ENCODE measurements at places on chromosomes 3 and 15.

GRCh38 chr3:70740071-70740470 lies 427.6 kb upstream of the MDFIC2 start:
- no peak for DNase-seq

- no peak for DNase-seq
These were observed 241.9 kb downstream of the XXYLT1 start for GRCh38 chr3:195028877-195029606.

DNA sequence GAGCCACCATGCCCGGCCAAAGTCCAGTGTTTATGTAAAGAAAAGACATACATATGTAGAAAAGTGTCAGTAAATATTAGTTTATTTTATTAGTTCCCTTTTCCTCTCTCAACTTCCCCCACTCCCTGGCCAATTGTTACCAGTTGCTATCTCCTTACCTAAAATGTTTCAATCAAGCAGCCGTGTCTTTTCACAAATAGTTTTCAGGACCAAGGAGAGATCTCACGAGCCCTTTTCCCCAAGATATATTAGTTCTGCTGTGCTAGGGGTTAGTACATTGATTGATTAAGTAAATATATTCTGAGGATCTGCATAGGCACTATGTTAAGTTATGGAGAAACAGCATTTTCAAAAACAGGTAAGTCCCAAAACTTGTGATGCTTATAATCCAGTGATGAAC lies 87.4 kb downstream of the ZIC4 start:
- no peak for DNase-seq

GRCh38 chr3:99627062-99627826 lies 11.2 kb upstream of the COL8A1 start:
- no peak for DNase-seq

DNA sequence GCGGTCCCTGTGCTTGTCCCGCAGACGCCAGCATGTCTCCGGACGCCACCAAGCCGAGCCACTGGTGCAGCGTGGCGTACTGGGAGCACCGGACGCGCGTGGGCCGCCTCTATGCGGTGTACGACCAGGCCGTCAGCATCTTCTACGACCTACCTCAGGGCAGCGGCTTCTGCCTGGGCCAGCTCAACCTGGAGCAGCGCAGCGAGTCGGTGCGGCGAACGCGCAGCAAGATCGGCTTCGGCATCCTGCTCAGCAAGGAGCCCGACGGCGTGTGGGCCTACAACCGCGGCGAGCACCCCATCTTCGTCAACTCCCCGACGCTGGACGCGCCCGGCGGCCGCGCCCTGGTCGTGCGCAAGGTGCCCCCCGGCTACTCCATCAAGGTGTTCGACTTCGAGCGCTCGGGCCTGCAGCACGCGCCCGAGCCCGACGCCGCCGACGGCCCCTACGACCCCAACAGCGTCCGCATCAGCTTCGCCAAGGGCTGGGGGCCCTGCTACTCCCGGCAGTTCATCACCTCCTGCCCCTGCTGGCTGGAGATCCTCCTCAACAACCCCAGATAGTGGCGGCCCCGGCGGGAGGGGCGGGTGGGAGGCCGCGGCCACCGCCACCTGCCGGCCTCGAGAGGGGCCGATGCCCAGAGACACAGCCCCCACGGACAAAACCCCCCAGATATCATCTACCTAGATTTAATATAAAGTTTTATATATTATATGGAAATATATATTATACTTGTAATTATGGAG lies 79.1 kb downstream of the SMAD6 start:
- DNase-seq = no peak

DNA sequence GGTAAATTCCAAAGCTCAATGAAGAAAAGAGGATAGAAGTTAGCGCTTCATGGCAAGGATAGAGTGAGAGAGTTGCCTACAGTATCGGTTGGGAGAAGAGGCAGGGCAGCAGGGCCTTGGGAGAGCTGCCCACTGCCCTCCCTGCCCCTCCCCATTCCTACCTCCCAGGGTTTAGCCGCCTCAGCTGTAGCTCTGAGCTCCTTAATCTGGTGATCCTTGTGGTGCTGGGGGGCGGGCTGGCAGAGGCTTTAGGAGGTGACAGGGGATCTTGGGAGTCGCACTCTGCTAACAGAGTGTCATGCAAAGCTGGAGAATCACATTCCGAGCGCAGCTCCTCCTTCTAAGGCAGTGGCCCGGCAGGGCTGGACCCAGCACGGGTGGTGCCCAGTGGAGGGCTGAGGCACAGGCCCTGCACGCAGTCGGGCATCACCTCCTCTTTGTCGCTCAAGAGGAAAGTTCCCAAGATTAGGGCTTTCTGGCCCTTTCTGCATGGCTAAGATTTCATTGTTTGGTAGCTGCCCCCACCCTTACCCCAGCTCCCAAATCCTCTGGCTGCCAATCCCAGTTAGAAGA lies 57.1 kb upstream of the POLG start:
- peak; percentile 40 for DNase-seq

DNA sequence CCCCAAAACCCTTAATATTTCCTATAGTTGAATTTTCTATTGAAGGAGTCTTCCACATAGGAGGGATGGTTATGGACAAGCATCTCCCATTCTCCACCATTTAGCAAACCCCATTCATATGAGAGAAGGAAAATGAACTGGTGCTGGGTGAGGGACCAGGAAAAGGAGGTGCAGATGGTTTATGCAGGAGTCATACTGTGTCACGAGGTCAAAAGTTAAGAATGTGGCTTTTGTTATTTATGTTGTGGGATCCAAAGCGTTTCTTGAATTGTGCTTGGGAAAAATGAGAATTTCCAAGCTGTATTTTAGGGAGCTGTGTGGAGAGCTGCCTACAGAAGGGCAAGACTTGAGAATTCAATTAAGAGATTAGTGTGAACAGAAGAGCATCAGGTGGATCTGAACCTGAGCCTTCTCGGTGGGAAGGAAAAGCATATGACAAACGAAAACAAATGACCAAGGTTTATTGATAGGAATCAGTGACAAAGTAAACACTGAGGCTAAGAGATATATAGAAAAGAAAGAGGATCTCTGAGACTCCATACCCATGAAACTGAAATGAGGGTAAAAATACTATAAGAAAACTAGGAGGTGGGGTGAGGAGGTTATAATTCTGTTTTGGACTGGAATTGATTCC lies 473.3 kb upstream of the NR2F2 start:
- DNase-seq = no peak

DNA sequence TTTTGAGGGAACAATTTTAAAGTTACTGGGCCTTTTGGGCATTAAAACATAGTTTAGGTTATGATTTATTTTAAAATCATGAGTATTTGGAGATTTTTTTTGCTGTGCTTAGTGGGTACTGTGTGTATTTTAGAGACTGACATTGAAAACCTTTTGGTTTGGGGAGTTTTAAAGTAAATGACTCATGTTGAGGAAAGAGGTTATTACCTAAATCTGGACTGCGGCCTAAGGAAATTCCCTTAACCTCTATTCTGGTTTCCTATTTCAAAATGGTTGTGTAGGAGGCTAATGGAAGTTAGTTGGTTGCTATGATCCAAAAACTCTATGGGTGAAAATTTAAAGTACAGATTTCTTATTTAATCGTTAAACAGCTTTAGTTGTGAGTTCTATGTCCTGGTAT lies 57.3 kb upstream of the DPH6 start:
- DNase-seq = no peak

GRCh38 chr3:178195824-178196223 lies 340.4 kb upstream of the KCNMB2 start:
- no peak for DNase-seq

- DNase-seq = no peak
These were observed 28.6 kb upstream of the UBE2E2 start for GRCh38 chr3:23174426-23175039.

- DNase-seq = no peak
These were observed 59.6 kb downstream of the CD200R1L start for GRCh38 chr3:112786881-112787579.

- no peak for DNase-seq
These were observed 976.0 kb downstream of the GBE1 start for GRCh38 chr3:80785475-80785874.

- no peak for DNase-seq
These were observed 565 bp downstream of the MANF start for GRCh38 chr3:51385621-51386091.

DNA sequence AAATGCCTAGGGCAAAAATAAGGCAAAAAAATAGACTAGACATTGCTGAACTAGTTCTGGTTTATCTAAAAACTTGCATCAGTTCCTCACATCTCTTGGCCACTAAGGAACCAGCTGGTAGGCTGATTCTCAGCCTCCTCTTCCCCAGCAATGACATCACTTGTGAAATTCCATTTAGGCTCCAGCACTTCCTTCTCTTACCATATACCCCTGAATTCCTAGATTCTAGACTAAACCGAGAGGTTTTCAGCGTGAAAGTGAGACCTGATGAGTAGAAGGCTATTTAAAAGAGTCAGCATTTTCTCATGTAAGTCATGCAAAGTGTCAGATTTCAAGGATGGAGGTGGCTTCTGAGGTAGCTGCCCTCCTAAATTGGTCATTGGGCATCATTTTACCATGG lies 247.1 kb upstream of the CDIN1 start:
- no peak for DNase-seq

DNA sequence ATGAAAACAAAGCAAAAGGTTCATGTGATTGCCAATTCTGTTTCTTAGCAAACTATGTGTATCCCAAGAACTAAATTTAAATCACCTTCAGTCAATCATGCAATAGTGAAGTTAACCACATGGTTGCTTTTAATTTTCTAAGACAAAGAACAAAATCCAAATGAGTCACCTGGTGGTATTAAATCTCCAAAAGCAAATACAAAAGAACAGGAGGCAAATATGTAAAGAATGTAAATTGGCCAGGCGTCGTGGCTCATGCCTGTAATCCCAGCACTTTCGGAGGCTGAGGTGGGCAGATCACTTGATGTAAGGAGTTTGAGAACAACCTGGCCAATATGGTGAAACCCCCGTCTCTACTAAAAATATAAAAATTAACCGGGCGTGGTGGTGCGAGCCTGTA lies 54.2 kb upstream of the PIK3R4 start:
- no peak for DNase-seq

GRCh38 chr3:147195887-147196286 lies 210.5 kb downstream of the ZIC4 start:
- no peak for DNase-seq

GRCh38 chr3:181382656-181383055 lies 329.1 kb upstream of the SOX2 start:
- no peak for DNase-seq

GRCh38 chr3:99418709-99419108 lies 219.7 kb upstream of the COL8A1 start:
- DNase-seq = no peak

DNA sequence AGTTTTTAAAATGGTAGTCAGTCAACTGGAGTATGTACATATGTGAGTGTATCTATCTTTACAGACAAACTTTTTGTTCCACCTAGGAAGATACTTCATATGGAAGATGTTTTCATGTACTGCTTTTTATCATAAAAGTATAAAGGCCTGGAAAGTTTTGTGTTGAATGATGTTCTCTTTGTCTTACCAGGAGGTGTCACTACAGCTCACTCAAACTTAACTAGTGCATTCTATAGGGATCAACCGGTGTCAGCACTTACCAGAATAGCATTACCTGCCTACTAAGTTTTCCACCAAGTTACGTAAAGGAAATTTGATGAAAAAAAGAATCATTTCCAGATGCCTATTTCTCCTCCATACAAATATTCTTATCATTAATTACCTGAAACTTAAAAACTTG lies 522.6 kb upstream of the SEMA6D start:
- no peak for DNase-seq

DNA sequence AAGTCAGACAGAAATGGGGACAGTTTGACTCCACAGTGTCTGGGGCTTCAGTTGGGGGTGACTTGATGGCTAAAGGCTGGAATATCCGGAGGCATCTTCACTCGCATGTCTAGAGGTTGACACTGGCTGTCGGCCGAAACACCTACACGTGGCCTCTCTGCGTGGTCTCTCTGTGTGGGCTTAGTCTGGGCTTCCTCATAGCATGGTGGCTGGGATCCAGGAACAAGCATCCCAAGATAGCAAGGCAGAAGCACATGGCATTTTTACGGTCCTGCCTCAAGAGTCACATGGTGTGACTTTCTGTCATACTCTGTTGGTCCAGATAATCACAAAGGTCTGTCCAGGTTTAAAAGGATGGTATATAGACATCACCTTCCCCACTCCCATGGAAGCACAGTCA lies 34.5 kb downstream of the MAGI1 start:
- no peak for DNase-seq

DNA sequence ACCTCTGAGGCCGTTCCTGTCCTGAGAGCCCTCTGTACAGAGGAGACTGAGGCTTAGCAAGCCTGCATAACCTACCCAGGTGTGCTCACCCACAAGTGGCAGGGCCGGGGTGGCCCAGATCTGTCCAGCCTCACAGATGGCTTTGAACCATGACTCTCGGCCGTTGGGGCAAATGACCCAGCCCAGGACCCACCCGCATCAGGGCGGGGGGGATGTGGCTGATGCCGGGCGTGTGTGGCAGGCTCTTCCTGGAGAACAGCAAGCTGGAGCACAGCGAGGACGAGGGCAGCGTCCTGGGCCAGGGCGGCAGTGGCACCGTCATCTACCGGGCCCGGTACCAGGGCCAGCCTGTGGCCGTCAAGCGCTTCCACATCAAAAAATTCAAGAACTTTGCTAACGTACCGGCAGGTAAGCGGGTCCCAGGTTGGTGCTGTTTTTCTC lies 133.5 kb downstream of the LRRK1 start:
- DNase-seq = no peak

- no peak for DNase-seq
These were observed 21.2 kb upstream of the CRBN start for GRCh38 chr3:3200632-3201212.

GRCh38 chr15:57950381-57950946 lies 115.0 kb downstream of the ALDH1A2 start:
- DNase-seq = no peak

DNA sequence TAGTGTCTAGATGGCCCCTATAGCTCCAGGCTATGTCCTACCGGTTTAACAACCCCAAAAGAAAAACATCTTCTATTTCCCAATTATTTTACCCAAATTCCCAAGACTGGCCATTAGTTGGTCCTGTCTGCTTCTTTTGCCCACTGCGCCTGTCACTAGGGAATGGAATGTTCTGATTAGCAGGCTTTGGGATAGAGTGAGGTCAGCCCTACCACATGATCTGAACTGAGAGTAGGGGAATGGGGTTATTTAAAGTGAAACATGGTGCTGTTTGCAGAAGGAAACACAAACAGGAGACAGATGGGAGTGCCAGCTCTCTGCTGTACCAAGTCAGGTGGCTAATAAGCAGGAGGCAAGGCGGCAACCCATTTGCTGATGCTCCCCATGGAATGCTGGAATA lies 635.6 kb upstream of the CFAP20DC start:
- no peak for DNase-seq

- DNase-seq = peak; percentile 4
These were observed 111.4 kb downstream of the DLG1 start for GRCh38 chr3:197186887-197187588.

DNA sequence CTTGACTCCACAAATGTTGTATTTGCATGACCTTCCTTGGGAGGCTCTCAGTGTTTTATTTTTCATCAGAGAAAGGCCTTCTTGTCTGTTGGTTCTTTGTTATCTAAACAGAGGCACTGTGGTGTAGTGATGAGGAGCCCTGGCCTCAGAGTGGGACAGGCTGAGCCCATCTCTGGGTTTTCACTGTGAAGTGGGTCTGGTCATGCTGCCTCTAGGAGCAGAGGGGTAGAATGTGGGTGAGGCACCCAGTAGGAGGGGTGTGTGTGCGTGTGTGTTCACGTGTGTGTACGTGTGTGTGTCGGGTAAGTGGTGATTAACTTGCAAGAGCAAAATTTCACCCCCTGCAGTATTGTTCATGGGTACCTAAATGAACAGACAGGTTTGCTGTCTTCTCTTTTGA lies 14.4 kb downstream of the KLF13 start:
- no peak for DNase-seq
